DMS153 (cell line): ENCODE measurements at places on chromosomes 4 and X.

- DNase-seq, result no peak
Observed at GRCh38 chr4:152776352-152776751, 3.2 kb downstream of the TIGD4 start.

DNA sequence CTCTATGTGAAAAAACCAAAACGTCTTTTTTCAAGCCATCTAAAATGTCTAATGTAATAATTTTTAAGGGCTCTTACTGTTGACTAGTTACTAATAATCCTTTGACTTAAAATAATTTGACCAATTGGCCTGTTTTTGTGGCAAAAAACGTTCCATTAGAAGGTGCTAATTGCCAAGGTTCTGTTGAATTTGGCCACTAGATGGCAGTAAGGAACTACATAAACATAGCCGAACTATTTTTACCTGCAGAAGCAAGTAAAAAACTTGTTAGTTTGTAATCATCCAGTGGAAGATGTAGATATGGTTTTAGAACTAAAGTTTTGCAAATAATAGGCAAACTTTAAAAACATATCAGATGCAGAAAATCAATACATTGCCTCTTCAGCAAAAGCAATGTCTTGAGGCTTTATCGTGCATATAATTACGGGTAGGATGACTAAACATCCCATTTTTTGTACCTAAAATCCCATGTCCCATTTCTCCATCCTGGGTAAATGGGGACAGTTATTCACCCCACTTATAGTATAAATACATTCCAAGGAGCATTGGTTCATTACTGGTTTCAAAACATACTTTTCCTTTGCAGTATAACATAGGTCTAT is 57.6 kb downstream of the PROM1 start:
- no peak for DNase-seq

DNA sequence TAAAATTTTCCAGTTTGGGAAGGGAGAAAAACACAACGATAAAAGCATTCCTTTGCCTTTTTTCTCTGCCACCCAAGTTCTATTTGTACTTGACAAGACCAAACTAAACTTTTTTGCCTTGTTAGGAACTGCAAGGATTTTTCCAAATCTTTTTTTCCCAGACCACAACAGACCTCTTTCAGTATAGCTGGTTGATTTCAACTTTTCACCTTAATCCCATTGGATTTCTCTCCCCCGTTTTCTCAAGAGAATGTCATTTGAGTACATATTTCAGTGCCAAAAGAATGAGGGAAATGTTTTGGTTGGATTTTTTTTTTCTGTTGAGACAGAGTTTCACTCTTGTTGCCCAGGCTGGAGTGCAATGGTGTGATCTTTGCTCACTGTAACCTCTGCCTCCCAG is 18.5 kb upstream of the SGMS2 start:
- no peak for DNase-seq

DNA sequence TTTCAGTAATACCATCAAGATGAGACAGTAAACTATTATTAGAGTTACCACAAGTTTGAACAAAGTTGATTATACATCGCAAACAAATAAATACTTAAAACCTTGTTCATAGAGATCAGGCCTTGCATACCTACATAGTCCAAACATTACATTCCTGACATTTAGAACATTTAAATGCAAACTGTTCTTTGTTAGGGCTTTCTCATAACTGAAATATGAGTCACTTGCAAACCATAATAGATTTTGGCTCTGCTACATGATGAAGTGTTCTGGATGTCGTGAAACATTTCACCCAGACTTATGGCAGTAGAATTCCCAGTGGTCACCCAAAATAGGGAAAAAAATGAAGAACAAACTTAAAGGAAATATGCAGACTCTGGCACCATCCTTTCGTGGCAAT is 75.0 kb downstream of the FAT4 start:
- DNase-seq, result no peak

DNA sequence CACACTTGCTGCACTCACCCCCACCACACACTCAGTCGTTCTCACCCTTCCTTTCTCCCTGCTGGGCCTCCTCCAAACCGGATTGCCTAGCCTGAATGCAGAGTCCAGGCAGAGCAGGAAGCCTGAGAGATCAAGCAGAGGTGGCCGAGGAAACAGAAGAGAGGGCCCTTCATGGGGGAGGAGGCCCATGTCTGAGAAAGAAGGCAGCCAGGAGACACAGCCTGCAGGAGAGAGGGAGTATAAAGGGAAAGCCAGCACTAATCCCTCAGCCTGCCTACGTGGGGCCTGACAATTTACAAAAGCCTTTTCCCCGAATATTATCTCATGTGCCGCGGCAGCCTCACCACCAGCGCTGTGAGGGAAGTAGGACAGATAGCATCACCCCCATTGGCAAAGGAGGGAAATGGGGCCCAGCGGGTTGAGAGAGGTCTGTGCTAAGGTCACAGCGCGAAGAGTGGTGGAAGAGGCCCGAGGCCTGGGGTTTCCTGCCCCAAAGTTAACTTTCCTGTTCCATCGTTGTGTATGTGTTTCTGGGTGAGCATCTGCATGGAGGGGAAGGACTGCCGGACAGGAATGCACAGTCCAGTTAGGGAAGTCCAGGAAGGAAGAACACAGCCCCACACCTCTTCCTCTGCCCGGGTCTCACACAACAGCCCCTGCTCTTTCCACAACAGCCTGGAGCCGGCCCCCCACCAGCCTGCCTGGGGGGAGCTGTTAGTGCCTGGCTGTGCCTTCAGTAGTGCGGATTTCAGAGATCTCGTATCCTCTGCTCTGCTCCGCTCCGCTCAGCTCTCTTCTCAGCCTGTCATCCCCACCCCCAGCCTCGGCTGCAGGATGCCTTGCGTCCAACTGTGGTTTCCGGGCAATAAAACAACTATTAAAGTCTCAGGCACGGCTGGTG is 50.9 kb upstream of the BCOR start:
- no peak for DNase-seq

DNA sequence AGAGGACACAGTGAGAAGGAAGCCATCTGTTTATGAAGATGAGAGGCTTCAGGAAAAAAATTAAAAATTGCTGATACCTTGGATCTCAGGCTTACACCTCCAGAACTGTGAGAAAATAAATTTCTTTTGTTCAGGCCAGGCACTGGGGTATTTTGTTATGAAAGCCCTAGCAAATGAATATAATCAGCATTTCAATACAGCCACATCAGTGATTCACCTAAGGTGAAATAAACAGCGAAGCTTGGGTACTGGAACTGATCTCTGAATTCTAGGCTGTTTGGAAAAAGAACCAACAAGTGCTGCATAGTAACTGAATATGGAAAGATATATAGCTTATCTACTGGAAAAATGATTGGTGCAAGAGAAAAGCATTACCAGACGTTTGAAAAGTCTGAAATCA is 88.5 kb downstream of the PDS5A start:
- DNase-seq, result no peak

GRCh38 chrX:71250841-71251240 is 3.1 kb downstream of the ZMYM3 start:
- no peak for DNase-seq

- DNase-seq, result no peak
Observed at GRCh38 chrX:129772796-129773431, 6.8 kb upstream of the SASH3 start.

DNA sequence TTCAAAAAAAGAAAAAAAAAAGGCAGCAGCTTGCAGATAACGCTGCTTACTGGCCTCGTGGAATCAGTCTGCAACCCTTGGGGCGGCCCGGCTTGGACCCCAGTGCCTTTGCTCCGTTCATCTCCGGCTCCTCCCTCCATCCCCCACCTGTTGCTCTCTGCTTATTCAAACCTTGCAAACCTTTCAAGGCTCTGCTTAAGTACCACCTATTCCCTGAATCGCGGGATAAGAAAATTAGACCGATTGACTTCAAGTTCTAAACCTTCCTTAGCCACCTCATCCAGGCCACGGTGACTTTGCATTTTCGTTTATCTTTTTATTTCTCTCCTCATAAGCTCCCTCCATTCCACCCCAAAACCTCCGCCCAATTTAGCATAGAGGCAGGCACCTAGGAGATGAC is 1.4 kb upstream of the PHKA1 start:
- DNase-seq, result no peak

GRCh38 chr4:150136481-150136880 is 58.2 kb downstream of the DCLK2 start:
- DNase-seq, result no peak

DNA sequence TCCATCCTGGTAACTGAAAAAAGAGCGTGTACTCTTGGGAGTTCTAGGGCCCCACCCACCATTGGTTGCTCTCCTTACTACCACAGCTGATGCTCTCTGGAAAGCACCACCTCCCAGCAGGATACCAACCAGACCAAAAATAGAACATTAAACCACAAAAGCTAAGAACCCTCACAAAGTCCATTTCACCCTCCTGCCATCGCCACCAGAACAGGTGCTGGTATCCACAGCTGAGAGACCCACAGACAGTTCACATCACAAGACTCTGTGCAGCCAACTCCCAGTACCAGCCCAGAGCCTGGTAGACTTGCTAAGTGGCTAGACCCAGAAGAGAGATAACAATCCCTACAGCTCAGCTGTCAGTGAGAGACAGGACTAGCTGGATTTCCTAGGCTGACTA is 240.6 kb downstream of the PABPC4L start:
- DNase-seq, result no peak

DNA sequence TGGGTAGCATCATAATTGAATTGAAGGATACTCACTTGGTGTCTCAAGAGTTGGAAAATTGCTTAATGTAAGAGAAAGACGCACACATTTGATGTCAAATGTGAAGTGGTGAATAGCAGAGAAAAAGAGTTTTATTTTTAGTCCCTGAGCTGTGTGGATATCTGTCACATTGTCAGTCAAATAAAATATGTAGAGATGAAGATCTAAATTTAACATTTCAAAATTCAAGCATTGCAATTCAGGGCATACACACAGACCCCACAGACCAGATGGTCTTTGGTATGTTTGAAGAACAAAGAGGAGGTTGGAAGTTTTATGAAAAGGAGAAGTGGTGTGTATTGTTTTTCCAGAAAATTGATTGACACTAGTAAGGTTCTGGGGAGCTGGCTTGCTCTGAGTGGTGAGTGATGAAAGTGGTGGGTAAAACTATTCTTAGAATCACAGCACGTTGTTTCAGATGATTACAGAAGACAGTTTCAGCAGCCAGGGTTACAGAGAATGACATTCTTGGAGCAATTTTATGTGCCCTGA is 44.9 kb upstream of the BBS12 start:
- DNase-seq, result no peak

- DNase-seq, result peak; percentile 37
Observed at GRCh38 chrX:130676861-130677260, 226.1 kb downstream of the ENOX2 start.

- no peak for DNase-seq
Observed at GRCh38 chr4:31968842-31969241, 1248.7 kb downstream of the PCDH7 start.

GRCh38 chrX:1011691-1012283 is 200.7 kb downstream of the CRLF2 start:
- DNase-seq, result no peak

GRCh38 chrX:120264341-120264740 is 13.7 kb downstream of the ZBTB33 start:
- no peak for DNase-seq
